Activated naive CD8-positive, alpha-beta T cell treated with anti-CD3 and anti-CD28 coated beads, Interleukin-2, amount 50 U/mL, for 16 hours (primary cell): ENCODE measurements at places on chromosomes 16 and 17.

DNA sequence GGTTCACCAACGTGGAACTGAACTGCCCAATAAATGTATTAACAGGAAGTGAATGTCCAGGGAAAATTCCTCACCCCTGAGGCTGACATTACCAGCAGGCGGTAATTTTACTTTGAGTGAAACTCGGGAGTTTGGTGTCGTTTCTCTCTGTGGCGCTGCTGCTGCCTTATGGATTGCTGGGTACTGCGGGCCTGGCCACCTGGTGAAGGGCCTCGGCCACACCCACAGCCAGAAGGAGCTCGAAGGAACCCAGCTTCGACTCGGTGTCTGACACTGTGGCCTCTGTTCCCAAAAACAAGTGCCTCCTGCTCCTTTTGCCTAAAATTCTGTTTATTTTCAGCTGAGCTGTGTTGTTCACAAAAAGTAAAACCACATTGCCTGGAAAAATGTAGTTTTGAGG lies 115.0 kb downstream of the BANP start:
- DNase-seq = no peak

DNA sequence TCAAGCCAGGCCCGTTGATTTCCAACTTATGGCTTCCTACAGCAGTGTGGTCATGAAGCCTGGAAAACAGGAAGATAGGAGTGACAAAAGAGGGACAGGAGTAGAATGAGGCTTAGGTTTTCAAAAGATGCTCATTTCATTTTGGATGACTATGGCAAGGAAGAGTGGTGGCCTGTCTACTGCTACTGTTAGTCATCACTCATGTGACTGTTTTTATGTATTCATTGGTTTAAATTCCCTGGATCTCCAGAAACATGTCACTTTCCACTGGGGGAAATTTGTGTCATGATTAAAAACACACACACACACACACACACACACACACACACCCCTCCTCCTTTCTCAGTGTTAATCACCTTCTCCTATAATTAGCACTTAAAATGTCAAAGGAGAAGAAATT lies 1.1 kb upstream of the CYLD start:
- no peak for DNase-seq

- no peak for DNase-seq
These were observed 48.1 kb downstream of the HLF start for GRCh38 chr17:55312852-55313251.

- DNase-seq = no peak
These were observed 24.2 kb downstream of the SIAH1 start for GRCh38 chr16:48361012-48361411.

- DNase-seq = no peak
These were observed 87.1 kb downstream of the STX8 start for GRCh38 chr17:9488556-9488955.

DNA sequence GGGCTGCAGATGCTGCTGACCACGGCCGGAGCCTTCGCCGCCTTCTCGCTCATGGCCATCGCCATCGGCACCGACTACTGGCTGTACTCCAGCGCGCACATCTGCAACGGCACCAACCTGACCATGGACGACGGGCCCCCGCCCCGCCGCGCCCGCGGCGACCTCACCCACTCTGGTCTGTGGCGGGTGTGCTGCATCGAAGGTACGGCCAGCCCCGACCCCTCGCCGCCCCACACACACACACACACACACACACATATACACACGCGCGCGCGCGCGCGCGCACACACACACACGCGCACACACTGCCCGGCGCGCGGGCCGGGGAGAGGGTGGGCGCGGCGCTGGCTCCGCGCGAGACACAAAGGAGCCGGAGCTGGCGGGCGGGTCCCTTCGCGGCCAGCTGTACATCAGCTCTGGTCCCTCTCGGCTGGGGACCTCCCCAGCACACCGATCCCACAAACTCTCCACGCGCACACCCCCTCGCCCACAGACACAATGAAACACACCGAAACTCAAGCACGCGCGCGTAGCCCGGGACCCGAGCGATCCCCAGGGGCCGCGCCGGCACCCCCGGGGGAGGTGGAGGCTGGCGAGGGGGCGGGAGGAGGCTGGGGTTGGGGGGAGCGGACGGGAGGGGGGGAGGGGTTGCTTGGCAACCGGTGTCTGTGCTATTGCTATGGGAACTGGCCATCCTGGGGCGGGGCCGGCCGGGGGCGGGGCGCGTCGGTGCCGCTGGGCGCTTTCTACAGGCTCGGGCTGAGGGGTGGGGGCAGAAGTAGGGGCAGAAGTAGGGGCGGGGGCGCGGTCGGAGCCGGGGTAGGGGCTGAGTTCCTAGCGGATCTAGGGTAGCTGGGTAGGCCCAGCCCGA lies 658 bp downstream of the CACNG4 start:
- no peak for DNase-seq

- DNase-seq = no peak
These were observed 17.5 kb downstream of the CIBAR2 start for GRCh38 chr16:85094812-85095211.

GRCh38 chr17:57868007-57868909 lies 18.4 kb upstream of the MRPS23 start:
- no peak for DNase-seq

DNA sequence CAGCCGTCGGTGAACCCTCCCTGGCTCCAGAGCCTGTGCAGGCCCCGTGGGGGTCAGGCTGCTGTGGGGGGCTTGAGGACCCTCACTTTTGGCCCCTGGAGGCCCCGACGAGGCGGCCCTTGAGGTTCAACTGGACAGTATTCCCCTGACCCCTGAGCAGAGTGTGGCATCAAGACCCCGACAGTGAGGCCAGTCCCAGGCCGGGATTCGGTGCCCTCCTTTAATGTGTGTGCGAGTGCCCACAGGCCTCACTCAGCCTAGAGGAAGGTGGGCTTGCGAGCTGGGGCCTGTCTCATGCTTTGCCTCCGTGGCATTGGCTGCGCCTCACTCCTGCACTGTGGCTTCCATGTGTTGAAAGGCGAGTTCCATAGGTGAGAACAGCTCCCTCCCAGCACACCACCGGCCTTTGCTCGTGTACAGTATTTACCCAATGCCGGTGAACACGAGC lies 94.5 kb downstream of the METRNL start:
- DNase-seq = no peak

- DNase-seq = no peak
These were observed 32.6 kb downstream of the FA2H start for GRCh38 chr16:74742051-74742481.

DNA sequence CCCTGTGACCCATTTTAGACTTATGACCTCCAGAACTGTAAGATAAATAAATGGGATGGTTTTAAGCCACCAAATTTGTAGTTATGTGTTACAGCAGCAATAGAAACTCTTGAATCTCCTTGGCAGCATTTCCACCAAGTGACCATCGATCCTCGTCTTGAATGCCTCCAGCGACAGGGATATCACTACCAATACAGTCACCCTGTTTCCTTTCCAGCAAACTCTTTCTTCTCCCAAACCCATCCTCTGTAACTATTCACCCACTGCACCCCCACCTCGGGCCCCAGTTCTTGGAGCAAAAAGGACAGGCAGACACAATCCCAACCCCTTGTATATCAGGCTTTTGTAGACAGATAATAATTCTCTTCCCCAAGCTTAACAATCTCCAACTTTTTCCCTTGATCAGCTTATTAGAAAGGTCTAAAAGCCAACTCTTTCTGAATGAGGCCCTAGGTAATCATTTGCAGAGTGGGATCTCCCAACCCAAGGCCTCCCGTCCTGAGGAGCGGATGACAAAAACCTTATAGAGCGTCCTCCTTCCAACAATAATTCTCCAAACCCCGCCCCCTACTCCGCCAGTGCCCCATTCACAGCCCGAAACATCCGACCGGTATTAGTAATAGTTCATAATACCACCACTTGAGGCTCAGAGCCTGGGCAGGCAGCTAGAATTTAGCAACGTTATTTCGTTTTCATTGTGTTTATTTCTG lies 14.7 kb upstream of the PLLP start:
- no peak for DNase-seq

DNA sequence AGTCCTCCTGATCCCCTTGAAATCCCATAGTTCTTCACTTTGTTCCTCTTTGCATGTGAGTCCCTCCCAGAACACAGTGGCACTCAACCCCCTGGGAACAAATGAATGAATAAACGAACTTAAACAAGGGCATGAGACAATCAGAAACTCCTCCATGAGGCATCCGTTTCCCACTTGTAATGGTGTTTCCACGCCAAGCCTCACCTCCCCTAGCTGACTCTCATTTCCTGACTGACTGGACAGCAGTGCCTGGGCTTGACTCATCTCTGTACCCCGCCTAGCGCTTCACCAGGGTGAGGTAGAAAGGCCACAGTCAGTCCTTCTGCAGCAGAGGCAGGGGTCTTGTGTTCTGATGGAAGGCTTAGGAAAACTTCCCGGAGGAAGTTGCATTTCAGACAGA lies 14.2 kb downstream of the KIF1C start:
- no peak for DNase-seq

- DNase-seq = no peak
These were observed 14.3 kb downstream of the SLC12A3 start for GRCh38 chr16:56879276-56879675.

- DNase-seq = no peak
These were observed at the start of gene IGSF6 for GRCh38 chr16:21652453-21652852. TSS of gene IGSF6 (minus strand) at chr16:21652608. CDS start at chr16:21652598, 10 bp downstream.
